ENCODE measurements at places on chromosomes 12 and 14. TPM values are rescaled to one million over a fixed set of nuclear protein-coding genes. Genes with fewer than 3 reads are reported as not detected.

Gene KRT81
- not detected for total RNA-seq

Gene CDKN3
- total RNA-seq = 34.4 TPM

Gene ADIPOR2
- total RNA-seq = 68.6 TPM

Gene GNG2
- 2.9 TPM for total RNA-seq

Gene SLC25A29
- total RNA-seq = 145 TPM

Gene CMKLR1
- 0.19 TPM for total RNA-seq

Gene CEP83
- 9.3 TPM for total RNA-seq

Gene DPPA3
- not detected for total RNA-seq

Gene GUCY2C
- total RNA-seq = not detected

Gene UNC79
- under 0.01 TPM for total RNA-seq

Gene FAM222A
- 0.17 TPM for total RNA-seq

Gene OTX2
- not detected for total RNA-seq

Gene STYK1
- 4.6 TPM for total RNA-seq

Gene FAM90A1
- total RNA-seq = not detected

Gene TESPA1
- total RNA-seq = not detected

Gene CLEC2A
- not detected for total RNA-seq

Gene NINJ2
- total RNA-seq = 1.2 TPM

Gene P3H3
- 18.8 TPM for total RNA-seq

Gene PPM1H
- 2.3 TPM for total RNA-seq

Gene CCDC38
- not detected for total RNA-seq

Gene CLEC9A
- total RNA-seq = not detected

Gene PRMT5
- 40.0 TPM for total RNA-seq

Gene TPPP2
- total RNA-seq = not detected

Gene FZD10
- 1.7 TPM for total RNA-seq

Gene TMTC1
- 19.2 TPM for total RNA-seq

Gene ADGRD1
- 0.17 TPM for total RNA-seq

Gene KRT78
- total RNA-seq = not detected

Gene EPYC
- not detected for total RNA-seq

Gene ITGB7
- 0.34 TPM for total RNA-seq

Gene GNB3
- 0.28 TPM for total RNA-seq

Gene ESPL1
- total RNA-seq = 4.8 TPM

Gene FAR2
- 61.9 TPM for total RNA-seq

Gene KRT7
- 19.2 TPM for total RNA-seq

Gene CMA1
- not detected for total RNA-seq

Gene AQP6
- 0.05 TPM for total RNA-seq

Gene EIF2S3B
- total RNA-seq = 1.0 TPM

Gene TRPV4
- total RNA-seq = 1.4 TPM

Gene CCDC175
- total RNA-seq = not detected

Gene SLC2A13
- total RNA-seq = 4.6 TPM

Gene LYZ
- not detected for total RNA-seq

Gene ZNF84
- total RNA-seq = 20.5 TPM

Measured in dermis blood vessel endothelial cell (primary cell).